ENCODE measurements at places on chromosomes 13 and 19. TPM values are rescaled to one million over a fixed set of nuclear protein-coding genes. Genes with fewer than 3 reads are reported as not detected.

Gene PSG1
- total RNA-seq: under 0.01 TPM

Gene RUBCNL
- 1.4 TPM for total RNA-seq

Gene ZNF77
- 4.3 TPM for total RNA-seq

Gene MCEMP1
- not detected for total RNA-seq

Gene ACER1
- 0.09 TPM for total RNA-seq

Gene HNRNPA1L2
- 3.3 TPM for total RNA-seq

Gene PDX1
- not detected for total RNA-seq

Gene CRTC1
- 2.1 TPM for total RNA-seq

Gene TRIM13
- 17.0 TPM for total RNA-seq

Gene DAND5
- total RNA-seq: not detected

Gene FGF21
- not detected for total RNA-seq

Gene IL12RB1
- 0.32 TPM for total RNA-seq

Gene SYCN
- not detected for total RNA-seq

Gene SIGLEC12
- not detected for total RNA-seq

Gene CATSPERD
- total RNA-seq: not detected
